CD8-positive, alpha-beta memory T cell (primary cell): ENCODE measurements at places on chromosomes 16 and 17.

DNA sequence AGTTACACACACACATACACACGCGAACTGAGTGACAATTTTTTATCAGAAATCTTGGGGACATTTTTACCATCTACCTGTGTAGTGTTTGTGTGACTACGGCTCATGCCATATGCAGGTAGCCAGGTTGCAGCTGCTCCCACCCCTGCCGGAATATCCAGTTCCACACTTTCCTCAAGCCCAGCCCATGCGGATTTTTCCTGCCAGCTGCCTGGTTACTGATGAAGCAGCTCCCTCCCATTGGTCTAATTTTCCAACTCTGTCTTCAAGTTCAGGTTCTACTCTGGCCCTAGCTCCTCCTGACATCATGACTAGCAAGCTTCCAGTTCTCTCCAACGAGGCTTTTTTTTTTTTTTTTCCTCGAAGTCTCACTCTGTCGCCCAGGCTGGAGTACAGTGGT, 4.8 kb downstream of the GSG1L2 start:
- no peaks in the 10 kb centered on the region for H3K4me1 ChIP-seq
- no peak for DNase-seq
- H3K4me3 ChIP-seq, result no peak overlapping the region
- no peaks in the 10 kb centered on the region for H3K36me3 ChIP-seq
- H3K27me3 ChIP-seq, result no peaks in the 10 kb centered on the region

DNA sequence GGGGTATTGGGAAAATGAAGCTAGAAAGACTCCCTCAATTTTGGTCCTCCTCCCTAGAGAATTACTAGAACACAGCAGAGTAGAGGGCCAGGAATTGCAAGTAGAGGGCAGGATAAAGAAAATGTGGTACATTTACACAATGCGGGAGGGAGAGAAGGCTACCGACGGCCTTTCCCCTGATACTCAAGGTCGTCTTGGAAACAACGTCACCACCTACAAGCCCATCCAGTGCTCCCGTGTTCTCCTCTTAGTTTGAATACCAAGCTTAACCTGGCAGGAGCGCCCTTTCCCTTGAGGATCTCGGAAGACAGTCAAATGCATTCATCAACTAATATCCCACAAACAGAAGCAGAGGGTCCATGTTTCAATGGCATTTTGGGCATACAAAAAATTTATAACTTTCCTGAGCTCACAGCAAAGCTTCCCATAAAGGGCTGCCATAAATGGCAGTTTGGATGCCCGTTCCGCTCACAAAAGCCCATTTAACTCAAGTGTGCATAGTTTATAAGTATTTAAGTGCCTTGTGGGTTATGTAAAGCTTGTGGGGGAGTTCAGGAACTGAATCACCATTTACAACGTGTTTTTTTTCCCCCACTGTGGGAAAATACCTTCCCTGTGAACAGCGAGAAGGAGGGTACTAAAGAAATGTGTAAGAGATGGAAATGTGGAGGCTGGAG, 414.6 kb downstream of the SLC39A11 start:
- H3K4me1 ChIP-seq, result no peaks in the 10 kb centered on the region
- H3K27me3 ChIP-seq, result no peaks in the 10 kb centered on the region
- H3K4me3 ChIP-seq, result no peak overlapping the region
- H3K36me3 ChIP-seq, result no peaks in the 10 kb centered on the region
- DNase-seq, result no peak

- H3K27ac ChIP-seq, result no peak overlapping the region
- no peaks in the 10 kb centered on the region for H3K27me3 ChIP-seq
- DNase-seq, result no peak
- H3K4me1 ChIP-seq, result no peaks in the 10 kb centered on the region
These were observed 5.1 kb upstream of the C1QTNF8 start for GRCh38 chr16:1101133-1101532.

GRCh38 chr17:17780922-17781590, 55.7 kb downstream of the SREBF1 start:
- DNase-seq, result no peak
- no peak overlapping the region for H3K4me3 ChIP-seq
- H3K4me1 ChIP-seq, result peaks cover 19% of the 10 kb centered on the region
- H3K27ac ChIP-seq, result no peak overlapping the region
- no peaks in the 10 kb centered on the region for H3K27me3 ChIP-seq

DNA sequence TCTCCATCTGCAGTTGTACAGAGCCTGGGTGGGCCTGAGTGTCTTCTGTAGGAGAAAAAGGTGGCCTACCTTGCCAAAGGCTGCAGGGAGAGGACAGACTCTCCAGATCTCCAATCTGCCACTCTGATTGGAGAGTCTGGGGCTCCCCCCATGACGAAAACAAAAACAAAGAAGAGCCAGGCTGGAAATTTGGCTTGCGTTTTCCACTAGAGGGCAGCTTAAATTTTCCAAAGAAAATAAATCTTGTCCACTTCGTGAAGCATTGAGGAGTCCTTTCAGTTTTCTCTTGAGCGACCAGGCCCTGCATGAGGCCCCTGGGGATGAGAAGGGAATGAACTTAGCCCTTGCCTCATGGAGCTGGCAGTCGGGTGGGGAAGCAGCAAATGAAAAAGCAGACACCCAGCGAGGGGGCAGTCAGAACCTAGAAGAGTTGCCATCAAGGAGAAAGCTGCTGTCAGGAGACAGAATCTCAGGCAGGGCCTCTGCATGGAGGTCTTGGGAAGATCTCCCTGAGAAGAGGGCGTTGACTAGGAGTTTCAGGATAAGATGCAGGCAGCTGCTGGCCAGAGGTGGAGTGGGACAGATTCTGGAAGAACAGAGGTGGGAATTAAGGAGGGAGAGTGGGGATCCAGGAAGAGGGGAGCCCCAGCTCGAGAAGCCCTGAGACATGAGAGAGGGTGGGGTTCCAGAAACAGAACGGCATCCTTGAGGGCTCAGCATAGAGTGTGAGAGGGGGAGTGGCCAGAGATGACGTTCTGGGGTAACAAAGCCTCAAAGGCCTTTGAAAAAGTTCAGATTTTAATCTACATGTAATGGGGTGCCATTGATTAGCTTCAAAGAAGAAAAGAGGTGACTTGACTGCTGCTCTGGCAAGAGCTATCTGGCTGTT, 8.4 kb upstream of the SHCBP1 start:
- no peak overlapping the region for H3K27ac ChIP-seq
- no peaks in the 10 kb centered on the region for H3K27me3 ChIP-seq
- H3K4me1 ChIP-seq, result no peaks in the 10 kb centered on the region
- no peak overlapping the region for H3K4me3 ChIP-seq
- DNase-seq, result no peak

GRCh38 chr17:53721101-53721500, 101.6 kb upstream of the KIF2B start:
- H3K27me3 ChIP-seq, result no peaks in the 10 kb centered on the region
- H3K36me3 ChIP-seq, result no peaks in the 10 kb centered on the region
- H3K4me3 ChIP-seq, result no peak overlapping the region
- H3K4me1 ChIP-seq, result no peaks in the 10 kb centered on the region
- H3K27ac ChIP-seq, result no peak overlapping the region

DNA sequence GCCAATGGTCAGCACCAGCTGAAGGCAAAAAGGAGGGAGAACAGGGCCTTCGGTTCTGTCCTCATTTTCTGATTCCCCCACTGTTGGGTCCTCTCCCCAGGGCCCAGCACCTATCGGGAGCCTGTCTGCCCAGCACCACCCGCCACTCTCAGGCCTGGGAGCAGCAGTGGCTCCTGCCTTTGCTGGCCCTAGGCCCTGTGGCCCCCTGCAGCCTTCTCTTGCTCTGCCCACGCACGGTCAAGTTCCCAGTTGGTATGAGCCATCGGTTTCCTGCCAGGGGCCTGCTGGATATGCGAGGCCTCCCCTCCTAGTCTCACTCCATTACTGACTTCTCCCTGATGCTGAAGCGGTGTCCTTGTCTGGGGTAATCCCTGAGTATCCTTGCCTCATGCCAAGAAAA, 37.5 kb downstream of the HSBP1 start:
- H3K27ac ChIP-seq, result no peak overlapping the region
- no peaks in the 10 kb centered on the region for H3K4me1 ChIP-seq
- no peak for DNase-seq
- no peaks in the 10 kb centered on the region for H3K36me3 ChIP-seq
- H3K4me3 ChIP-seq, result no peak overlapping the region
